ENCODE measurements at places on chromosomes 11 and 22.

DNA sequence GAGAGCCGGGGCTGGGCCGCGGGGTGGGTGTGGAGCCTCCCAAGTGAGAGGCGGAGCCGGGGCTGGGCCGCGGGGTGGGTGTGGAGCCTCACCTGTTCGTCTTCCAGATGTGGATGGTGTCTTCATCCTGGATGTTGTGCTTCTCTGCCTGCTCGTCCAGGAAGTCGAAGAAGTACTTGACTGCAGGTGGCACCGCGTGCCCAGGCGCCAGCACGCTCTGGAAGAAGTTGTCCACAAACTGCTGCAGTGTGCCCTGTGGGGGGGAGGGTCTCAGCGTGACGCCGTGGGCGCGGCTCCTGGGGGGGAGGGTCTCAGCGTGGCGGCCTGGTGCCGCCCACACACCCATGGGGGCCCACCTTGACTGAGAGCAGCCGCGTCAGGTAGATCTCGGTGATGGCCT is 7.6 kb upstream of the MAPK11 start:
- no peak for DNase-seq

DNA sequence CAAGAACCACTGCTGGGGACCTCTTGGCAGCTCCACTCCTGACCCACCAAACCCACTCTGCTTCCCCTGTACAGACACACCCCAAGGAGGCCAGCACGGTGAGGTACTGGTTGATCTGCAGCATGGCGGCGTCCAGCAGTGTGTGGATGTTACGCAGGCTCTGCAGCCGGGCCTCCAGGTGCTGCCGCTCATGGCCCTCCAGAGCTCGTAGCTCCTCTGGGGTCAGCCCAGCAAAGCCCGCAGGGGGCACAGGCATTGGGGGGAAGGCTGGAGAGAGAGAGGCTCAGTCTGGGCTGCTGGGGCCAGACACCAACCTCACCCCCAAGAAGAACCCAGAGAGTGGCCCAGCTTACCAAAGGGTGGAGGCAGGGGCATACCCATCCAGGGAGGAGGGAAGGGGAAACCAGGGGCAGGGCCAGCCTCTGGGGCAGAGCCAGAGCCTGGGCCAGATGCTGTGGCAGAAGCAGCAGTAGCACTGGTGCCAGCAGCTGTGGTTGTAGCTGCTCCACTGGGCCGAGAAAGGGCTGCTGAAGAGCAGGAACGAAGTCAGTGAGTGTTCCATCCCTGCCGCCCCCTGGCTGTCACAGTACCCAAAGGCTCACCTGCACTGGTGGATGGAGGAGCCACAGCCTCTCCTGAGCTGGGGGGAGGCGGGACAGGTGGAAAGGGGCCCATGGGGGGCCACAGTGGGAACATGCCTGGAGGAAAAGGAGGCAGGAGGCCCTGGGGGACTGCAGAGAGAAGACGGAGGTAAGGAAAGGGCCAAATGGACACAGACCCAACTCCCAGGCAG is 4.5 kb downstream of the SYVN1 start:
- DNase-seq, result no peak

DNA sequence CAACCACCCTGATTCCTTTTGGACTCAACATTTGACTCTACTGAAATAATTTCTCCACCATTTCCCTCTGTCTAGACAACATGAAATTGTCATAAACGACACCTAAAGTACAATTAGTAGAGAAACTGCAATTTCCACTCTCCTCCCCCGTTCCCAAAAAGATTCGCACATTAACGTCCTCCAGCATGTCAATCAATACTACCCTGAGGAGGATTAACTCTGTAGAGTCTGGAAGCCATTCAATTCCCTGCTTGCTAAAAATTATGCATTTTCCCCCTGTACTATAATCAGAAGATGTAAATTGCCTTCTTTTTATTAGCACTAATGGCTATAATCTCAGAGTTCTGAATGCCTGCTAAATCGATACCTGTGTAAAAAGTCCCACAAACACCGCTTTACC is 70.5 kb downstream of the AMBRA1 start:
- DNase-seq, result no peak

DNA sequence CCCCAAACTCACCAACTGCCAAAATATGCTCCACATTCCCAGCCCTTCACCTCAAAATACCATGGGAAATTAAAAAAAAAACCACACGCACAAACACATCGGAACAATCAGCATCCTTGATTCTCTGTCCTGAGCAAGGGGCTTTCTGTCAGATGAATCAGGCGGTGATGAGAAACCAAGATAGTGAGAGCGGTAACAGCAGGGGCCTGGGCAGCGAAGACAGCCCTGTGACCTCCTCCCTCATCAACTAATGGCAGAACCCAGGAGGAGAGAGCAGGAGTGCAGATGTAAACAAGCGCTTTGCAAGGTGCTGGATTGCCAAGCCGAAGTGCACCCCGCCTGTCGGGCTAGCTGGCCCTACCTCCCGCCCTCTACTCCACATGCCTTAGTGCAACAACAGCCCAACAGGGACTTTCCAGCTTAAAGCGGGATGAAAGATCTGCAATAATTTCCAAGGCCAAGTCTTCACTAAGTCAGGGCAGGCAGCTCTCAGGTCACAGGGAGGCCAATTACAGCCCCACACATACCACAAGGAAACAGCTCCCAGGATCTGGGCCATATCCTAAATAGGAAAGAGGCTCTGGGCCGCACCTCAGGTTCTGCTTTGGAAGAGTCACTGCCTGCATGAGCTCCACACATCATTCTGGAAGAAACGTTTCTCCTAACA is 72.2 kb upstream of the BID start:
- no peak for DNase-seq
